ENCODE measurements at places on chromosomes 6 and 20. TPM values are rescaled to one million over a fixed set of nuclear protein-coding genes. Genes with fewer than 3 reads are reported as not detected.

DNA sequence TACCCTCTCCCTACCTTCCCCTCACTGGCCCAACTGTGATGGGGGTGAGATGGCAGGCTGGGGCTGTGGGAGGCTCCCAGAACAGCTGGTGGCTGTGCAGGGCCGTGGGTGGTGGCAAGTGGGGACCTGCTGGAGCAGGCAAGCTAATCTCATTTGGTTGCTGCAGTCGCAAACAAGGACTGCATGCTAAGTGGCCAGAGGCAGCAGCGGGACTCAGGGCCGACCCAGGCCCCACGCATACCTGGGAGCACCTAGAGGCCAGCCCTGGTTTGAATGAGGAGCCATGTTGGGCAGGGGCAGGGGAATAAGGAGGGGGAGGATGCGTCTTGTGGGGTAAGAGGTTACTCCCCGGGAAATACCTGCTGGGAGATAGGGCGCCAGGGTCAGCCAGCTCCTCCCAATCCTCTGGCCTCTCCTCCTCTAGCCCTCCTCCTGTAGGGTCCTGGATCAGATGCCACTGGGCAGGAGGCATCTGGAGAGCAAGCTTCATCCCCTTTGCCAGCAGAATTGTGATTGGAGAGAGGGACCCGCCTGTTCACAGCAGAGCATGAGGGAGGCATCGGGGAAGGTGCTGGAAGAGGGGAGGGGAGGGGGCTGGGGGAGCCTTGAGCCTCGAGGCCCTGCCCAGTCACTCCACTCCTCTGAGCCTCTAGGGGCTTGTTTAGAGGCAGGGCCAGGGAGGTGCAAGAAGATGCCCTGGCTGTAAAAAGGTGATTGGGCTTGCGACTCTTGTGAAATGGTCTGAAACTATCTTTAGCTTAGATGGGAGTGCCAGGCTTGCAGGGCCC lies 24.3 kb upstream of the CDH22 start:
- no peak for DNase-seq

DNA sequence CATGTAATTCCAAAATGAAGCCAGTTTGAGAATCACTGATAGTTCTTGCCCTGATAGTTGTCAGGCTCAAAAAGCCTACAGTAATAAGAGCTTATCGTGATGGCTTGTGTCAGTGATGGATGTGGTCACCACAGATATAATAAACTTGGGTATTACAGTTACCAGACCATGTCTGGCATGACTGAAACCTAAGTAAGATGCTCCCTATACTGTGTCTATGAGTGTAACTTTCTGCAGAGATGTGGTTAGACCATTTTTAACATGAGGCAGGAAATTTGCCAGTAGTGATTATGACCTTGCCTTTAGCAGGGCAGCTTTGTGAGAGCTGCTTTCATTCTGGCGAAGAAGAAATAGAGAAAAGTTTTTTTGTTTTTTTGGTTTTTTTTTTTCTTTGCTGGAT lies 90.2 kb downstream of the ANKS1A start:
- no peak for DNase-seq

- no peak for DNase-seq
Measured at GRCh38 chr20:45589725-45590124, 10.6 kb upstream of the WFDC8 start.

The PLCB4 gene
- polyA plus RNA-seq, result 18.9 TPM

The PTCRA gene
- polyA plus RNA-seq, result not detected

DNA sequence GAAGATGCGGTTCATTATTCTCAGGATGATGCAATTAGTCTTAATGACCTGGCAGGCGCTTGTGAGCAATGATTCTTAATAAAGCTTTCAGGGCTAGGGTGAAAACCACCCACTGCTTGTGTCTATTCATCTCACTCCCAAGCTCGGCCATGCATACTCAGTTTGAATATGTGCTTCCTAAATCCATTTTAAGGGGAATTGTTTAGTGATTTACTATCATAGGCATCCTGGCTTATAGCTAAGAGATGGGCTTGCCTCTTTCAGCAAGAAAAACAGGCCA lies 141.1 kb upstream of the SLC24A3 start:
- DNase-seq, result no peak

DNA sequence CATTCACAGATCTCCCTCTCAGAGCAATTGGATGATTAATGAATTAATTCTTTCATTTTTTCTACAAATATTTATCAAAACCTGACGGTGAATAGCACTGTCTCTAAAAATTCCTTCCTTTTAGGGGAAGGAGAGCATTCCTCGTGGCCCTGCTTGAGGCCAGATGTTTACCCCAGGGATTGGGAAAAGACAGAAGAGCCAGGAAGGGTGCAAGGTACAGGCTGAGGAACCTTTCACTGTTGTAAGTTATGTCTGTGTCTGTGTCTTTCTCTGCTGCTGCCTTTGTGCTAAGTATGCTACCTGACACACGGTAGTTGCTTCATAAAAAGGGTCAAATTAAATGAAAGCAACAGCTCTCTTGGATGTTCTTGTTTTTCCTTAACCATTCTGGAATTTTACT lies 27.4 kb upstream of the CCN2 start:
- no peak for DNase-seq

DNA sequence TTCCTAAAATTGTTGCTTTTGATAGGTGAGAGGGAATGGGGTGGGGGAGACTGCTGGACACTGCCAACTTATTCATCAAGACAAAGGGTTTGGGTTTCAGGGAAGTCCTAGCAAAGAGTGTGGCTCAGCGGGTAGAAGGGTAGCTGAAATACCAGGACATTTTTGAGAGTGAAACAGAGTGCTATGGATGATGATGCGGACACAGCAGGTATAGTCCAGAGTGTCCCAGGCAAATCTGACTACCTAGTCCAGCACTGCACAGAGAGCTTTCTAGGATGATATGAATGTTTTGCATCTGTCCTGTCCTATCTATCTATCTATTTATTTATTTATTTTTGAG lies 154.3 kb downstream of the BCAS1 start:
- DNase-seq, result no peak

DNA sequence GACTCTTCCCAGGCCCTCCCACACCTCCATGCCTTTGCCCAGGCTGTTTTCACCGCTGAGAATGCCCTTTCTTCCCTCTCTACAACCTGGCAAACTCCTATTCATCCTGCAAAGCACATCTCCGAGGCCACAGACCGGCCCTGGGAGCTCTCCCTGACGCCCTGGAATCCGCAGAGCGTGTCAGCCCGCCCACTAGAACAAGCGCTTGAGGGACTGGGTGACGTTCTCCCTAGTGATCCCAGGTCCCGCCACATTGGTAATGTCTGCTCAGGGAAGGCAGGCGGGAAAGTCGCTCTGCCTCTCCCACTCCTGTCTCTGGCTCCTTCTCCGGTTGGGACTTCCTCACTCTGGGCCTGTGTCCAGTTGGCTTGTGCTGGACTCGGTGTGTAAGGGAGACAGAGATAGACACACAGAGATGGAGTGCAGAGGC lies 61.6 kb downstream of the SRC start:
- DNase-seq, result no peak

GRCh38 chr6:95544517-95545225 lies 32.7 kb upstream of the MANEA start:
- no peak for DNase-seq
